Immature natural killer cell (primary cell): ENCODE measurements at places on chromosomes 5 and 9. TPM values are rescaled to one million over a fixed set of nuclear protein-coding genes. Genes with fewer than 3 reads are reported as not detected.

PDLIM7 gene
- polyA plus RNA-seq = 3.3 TPM

LYSMD3 gene
- polyA plus RNA-seq = 9.4 TPM

DMRT3 gene
- not detected for polyA plus RNA-seq

DAB2IP gene
- polyA plus RNA-seq = 1.1 TPM

MAMDC2 gene
- not detected for polyA plus RNA-seq

HRCT1 gene
- polyA plus RNA-seq = not detected

DND1 gene
- polyA plus RNA-seq = not detected

SYNPO gene
- polyA plus RNA-seq = not detected

OSMR gene
- polyA plus RNA-seq = not detected

- no peak for DNase-seq
Observed at GRCh38 chr5:174531782-174532191, 192.6 kb upstream of the MSX2 start.

DNA sequence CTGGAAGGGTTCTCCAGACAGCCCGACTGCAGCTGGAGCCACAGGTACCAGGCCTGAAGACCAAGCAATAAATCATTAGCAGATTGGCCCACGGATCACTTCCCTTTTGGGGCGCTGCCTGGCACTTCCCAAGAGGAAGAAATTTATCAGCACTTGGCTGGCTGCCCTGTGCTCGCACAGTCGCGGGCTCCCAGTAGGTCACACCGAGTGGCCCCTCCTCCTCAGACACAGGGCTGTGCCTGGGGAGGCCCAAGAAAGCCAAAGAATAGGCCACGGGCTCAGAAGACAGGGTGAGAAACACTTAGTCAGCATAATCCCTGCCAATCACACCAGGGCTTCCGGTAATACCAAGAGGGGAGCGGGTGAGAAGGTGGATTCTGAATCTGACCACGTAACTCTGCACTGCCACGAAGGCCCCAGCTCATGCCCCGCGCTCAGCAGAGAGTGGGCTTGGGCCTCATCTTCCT is 115.7 kb upstream of the MSX2 start:
- peak; percentile 2 for DNase-seq

DNA sequence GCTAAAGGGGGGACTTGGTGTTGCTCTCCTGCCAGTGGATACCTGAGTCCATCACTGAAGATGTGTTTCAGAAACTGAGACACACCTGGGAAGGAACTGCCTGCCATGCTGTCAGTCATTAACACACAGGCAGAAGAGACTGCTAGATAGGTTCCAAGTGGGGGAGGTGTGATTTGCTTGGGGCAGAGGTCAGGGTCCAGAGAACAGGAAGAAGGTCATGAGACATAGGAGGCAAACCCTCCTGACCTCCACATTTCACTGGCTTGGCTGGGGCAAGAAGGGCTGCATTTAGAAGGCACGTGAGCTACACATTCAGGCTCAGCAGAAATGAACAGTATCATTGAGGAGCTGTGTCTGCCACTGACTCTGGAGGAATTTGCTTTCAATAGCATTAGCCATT is 215.8 kb downstream of the HSPA4 start:
- no peak for DNase-seq

- DNase-seq = no peak
Observed at GRCh38 chr5:3177338-3177737, 418.3 kb upstream of the IRX1 start.

DNA sequence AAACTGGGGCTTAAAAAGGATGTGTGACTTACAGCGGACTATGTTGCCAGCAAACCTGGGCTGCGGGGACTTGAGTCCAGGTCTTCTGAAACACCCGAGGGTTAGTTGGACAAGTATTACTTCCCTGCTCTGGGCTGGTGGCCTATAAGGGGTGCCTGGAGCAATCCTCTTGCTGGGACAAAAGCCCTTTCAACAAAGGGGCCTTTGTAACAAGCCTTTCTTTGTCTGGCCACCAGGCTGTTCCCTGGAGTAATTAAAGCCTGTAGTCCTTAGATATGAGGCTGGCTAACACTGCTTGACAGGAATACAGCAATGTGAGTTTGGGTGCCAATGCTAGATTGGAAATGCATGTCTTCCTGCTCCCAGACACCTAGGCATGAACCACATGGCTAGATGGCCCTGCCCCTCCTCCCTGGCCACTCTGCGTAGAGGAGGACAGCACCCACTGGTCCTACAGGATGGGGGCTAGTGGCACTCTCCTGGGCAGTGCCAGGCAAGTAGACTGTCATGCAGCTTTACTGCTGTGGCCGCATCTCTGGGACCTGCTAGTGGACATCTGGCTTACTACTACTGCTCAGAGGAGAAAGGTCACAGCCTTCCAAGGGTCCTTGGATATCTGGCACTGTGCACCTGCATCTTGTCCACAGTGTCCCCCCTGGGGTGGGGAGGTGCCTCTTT is 343.1 kb downstream of the ZSWIM6 start:
- DNase-seq = no peak

DNA sequence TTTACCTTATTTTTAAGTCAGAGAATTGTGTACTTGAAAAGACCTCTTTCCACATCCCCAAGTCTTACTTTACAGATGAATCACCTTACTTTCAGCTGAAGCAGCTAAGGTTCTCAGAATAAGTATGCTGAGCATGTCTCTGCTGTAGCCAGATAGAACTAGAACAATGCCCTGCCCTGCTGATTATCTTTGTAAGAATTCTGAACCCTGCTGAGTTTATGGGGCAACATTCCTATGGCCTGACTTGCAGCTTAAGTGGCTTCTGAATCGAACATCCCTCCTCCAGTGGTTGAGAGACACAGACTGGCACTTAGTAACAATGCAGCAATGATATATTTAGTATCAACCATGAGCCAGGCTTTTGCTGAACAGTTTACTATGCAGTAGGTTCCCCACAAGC is 592.0 kb upstream of the WWC1 start:
- DNase-seq = no peak

DNA sequence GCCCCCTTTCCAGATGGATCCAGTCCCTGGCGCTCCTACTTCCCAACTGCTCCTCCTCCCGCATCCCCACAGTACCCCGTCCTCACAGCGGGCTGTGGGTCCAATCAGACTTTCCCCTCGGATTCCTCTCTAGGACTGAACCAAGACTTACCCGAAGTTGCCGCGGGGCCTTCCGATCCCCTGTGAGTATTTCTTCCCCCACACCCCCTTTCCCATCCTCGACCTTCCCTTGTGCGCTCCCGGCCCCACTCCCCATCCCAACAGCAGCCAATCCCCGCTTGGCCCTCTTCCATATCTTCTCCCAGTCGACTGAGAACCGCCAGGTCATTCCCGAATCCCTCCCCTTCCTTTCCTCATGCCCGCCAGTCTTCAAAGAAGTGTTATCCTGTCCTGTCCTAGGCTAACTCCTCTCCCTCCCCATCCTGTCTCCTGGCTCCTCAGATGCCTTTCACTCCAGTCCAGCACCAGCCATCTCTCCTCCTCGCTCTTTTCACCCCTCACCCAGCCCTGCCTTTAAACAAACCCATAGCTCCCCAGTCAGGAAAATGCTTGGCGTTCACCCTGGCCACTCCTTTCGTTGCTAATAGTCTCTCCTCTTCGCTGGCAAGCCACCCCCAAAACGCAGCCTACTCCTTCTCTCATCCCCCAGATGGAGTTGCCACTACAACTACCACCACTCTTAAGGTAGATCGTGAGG is 646 bp downstream of the SWI5 start:
- no peak for DNase-seq

- DNase-seq = no peak
Observed at GRCh38 chr9:137116027-137116507, 1.5 kb upstream of the DPP7 start.

DNA sequence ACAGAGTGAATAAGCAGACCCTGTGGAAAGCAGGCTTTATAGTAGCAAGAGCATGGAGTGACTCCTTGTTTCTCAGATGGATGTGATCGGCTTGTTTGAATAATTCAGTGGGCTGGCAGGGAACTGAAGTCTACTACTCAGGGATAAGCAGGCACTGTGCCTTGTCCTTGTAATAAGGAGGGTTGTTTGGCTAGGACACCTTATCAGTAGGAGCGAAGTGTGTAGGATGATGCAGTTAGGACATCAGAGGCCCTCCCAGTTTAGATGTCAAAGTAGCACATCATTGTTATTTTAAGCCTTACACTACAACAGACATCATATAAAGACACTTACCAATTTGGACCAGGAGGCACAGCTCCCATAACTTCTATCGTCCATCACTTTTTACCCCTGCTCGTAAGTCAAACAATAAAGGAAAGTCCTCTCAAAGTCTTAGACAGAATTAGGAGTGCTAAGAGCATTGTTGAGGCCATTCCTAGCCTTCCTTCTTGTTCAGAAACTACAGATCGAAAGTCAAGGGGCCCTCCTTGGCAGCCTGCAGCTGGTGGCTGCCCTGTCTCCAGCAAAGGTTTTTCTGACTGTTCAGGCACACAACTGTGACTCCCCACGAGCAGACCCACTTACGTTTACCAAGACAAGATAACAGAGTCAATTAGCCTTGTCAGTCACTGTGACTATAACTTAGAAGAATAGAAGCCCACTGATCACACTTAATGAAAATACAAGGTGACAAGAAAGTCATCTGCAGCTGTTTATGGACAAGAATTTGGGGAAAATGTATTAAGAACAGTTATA is 218.6 kb downstream of the SNX18 start:
- no peak for DNase-seq

- no peak for DNase-seq
Observed at GRCh38 chr5:127922603-127923002, 161.0 kb upstream of the SLC12A2 start.

- no peak for DNase-seq
Observed at GRCh38 chr5:7181841-7182240, 214.1 kb upstream of the ADCY2 start.

- no peak for DNase-seq
Observed at GRCh38 chr9:101925498-101925897, 187.1 kb upstream of the GRIN3A start.

GRCh38 chr5:6803981-6804550 is 90.8 kb downstream of the TENT4A start:
- no peak for DNase-seq

DNA sequence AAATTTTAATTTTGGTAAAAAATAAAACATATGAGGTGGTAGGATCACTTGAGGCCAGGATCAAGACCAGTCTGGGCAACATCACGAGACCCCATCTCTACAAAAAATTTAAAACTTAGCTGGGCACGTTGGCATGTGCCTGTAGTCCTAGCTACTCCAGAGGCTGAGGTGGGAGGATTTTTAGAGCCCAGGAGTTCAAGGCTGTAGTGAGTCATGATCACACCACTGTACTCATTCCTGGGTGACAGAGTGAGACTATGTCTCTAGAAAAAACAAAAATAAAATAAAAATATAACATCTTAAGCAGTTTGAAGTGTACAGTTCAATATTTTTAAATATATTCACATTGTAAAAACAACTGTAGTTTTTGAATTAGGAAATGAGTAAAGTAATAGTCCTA is 108.3 kb downstream of the SMIM15 start:
- no peak for DNase-seq

DNA sequence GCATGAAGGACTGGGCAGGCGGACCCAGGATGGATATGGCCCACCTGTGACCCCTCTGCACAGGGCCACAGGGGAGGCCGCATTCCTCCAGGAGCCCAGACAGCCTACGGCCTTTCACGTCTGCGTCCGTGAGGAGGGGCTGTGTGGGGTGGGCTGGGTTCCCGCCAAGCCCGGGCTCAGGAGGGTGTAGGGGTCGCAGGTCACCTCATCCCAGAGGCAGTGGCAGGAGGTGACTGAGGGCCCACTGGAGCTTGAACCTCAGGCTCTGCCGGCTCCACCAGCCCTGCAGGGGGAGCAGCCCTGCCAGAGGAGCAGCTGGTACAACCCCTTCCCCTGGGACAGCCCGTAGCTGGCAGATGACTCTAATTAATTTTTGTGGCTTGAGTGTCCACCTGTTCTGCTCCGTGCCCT is 40.7 kb upstream of the CACNA1B start:
- no peak for DNase-seq

DNA sequence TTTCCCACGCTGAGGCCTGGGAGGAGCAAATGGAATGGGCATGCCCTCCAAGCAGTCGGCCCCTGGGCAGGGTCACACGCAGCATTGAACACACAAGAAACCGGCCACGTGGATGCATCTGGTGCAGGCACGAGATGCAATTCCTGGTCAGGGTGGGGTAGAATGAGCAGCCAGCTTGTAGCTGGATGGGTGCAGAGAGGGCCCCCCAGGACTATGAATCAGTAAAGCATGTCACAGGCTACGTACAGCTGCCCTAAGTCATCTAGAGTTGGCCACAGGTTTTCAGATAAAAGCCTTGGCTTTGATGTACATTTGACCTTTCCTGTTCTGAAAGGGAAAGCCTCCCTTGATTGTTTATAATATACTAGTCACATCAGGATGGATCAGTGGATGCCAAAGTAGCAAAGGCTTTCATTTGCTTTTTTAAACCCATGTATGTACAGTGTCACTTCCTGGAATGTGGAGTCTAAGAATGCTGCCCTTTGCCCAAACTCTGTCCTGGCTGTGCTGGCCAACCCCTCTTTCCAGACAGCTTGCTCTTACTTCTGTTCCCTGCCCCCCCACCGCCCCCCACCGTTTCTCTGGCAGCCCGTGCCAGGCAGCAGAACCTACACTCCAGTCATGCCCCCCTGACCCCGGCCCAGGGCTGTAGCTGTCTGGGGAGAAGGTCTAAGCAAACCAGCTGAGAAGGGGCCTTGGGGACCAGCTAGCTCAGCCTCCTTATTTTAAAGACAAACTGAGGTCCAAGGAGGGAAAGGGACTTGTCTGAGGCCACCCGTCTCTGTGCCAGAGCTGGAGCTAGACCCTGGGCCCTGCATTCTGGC is 169.2 kb downstream of the HSPA4 start:
- DNase-seq = no peak

GRCh38 chr9:138053996-138054752 is 176.6 kb downstream of the CACNA1B start:
- no peak for DNase-seq

GRCh38 chr5:179346401-179346800 is 1.1 kb upstream of the ADAMTS2 start:
- no peak for DNase-seq

GRCh38 chr9:87275047-87275725 is 222.5 kb upstream of the DAPK1 start:
- DNase-seq = no peak

DNA sequence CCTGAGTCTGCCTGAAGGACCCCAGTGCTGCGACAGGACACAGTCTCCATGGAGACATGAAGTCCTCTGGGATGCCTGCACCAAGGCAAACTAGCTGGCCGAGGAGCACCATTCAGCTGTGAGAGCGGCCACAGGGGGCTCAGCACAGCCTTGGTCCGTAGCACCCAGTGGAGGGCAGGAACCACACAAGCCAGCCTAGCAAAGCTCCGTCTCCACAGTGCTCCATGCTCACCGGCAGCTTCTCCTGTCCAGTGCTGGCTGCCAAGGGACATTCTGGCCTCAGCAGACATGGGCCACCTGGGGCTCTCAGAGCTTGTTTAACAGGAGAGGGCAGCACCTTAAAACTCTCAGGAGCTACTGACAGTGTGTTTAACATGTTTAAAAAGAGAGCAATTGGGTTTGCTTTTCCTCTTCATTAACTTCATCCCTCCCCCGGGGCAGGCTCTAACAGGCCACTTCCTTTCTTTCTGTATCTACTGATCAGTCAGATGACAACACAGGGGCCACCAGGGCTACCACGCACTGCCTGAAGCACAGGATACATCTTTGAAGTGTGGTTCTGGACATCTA is 57.0 kb downstream of the SECISBP2 start:
- peak; percentile 45 for DNase-seq
